Fibroblast of pulmonary artery (primary cell): ENCODE measurements at places on chromosomes 12 and 14.

- peak; percentile 10 for DNase-seq
These were observed 768.1 kb upstream of the TBX3 start for GRCh38 chr12:115451780-115452736.

- DNase-seq = no peak
These were observed 379.7 kb upstream of the DDHD1 start for GRCh38 chr14:53532853-53533252.

- DNase-seq = peak; percentile 55
These were observed 63.8 kb downstream of the CDC42BPB start for GRCh38 chr14:102993523-102993922.

DNA sequence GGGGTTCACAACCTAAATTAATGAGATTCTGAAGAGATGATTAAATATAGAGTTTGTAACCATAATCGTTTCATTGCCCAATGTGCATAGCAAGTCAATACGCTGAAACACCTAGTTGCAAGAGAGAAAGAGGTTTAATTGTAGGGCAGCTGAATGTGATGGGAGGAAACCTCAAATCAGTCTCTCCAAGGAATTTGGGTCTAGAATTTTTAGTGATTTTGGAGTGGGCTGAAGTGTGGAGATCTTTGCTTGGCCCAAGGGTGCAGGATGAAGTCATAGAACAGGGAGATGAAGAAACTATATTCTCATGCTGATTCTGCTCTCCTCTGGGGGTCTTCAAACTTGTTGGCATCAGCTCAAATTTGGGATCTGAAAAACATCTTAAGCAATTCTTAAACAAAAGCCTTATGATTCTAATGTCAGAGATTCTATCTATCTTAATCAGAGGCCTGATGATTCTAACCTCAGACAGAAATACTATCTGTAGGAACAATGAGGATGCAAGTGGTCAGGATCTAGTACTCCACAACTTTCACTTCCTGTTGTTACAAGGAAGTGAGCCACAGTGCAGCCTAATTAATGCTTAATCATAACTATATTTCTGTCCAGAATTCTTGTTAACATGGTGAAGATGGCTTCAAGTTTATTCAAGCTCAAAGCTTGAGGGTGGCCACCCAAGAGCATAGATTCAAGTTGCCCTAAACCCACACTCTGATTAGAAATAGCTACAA is 80.2 kb upstream of the FUT8 start:
- DNase-seq = no peak

DNA sequence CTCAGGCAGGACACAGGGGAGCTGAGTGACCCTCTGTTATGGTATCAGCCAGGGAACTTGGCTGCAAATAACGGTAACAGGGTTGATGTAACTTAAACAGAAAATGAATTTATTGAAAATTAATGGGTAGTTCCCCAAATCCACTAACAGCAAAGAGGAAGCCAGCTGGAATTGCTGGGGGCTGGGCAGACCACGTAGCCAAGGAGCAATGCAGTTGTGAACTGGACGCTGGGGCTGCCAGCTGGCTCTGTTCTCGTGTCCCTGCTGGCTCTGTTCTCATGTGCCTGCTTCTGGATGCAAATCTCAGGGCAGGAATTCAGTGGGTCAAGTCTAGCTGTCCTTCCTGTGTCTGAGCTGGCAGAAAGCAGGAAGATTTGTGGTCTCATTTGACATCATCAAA is 1383.3 kb upstream of the TMEM132C start:
- no peak for DNase-seq

DNA sequence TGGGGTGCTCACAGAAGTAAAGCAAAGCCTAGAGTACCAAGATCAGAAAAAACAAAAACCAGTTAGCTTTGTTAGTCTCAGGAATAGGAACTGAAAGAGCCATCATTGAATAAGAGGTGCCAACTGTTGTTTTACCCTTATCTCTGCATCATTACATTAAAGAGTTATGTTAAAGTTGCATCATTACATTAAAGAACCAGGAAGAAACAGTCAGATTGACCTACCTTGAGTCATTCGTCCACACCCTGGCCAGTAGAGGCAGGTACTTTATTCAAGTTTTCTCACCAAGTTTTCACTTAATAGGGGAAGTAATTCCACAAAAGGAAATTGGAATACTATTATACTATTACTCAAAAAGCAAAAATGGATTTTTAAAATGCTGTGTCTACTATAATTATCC is 121.7 kb upstream of the CNOT2 start:
- no peak for DNase-seq

GRCh38 chr12:6786416-6787094 is 2.8 kb upstream of the CD4 start:
- DNase-seq = no peak
